Gastrocnemius medialis (tissue), 4 donors: ENCODE measurements at places on chromosomes 13 and 19. TPM values are rescaled to one million over a fixed set of nuclear protein-coding genes. Genes with fewer than 3 reads are reported as not detected.

DNA sequence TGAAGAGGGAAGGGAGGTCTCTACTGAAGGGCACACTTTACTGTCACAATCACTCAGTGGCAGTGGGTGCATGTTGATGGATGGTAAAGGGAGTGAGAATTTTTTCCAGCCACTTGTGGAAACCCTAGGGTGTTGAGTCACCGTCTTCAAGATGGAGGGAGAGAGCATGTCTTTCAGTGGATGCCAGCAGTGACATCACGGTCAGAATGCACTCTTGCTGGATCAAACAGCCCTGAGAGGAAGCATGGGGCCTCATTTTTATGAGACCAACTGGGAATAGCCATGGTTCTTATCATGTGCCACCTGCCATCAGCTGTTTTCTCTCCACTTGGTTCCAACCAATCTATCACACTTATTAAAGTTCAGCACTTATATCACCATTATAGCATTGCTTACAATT is 182.5 kb downstream of the KCNRG start:
- no peak for DNase-seq

- DNase-seq = no peak
Measured at GRCh38 chr19:1590641-1591397, 1.8 kb downstream of the MBD3 start.

DNA sequence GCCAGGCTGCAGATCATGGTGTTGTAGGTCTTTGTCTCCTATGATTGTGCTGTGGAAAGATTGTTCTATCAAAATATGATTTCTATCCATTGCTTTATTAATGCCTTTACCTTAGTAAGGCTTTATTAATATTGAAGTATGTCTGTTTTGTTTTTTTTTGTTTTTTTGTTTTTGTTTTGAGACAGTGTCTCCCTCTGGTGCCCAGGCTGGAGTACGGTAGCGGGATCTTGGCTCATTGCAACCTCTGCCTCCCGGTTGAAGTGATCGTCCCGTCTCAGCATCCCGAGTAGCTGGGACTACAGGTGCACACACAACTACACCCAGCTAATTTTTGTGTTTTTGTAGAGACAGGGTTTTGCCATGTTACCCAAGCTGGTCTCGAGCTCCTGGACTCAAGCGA is 7.7 kb downstream of the IRGC start:
- no peak for DNase-seq

DNA sequence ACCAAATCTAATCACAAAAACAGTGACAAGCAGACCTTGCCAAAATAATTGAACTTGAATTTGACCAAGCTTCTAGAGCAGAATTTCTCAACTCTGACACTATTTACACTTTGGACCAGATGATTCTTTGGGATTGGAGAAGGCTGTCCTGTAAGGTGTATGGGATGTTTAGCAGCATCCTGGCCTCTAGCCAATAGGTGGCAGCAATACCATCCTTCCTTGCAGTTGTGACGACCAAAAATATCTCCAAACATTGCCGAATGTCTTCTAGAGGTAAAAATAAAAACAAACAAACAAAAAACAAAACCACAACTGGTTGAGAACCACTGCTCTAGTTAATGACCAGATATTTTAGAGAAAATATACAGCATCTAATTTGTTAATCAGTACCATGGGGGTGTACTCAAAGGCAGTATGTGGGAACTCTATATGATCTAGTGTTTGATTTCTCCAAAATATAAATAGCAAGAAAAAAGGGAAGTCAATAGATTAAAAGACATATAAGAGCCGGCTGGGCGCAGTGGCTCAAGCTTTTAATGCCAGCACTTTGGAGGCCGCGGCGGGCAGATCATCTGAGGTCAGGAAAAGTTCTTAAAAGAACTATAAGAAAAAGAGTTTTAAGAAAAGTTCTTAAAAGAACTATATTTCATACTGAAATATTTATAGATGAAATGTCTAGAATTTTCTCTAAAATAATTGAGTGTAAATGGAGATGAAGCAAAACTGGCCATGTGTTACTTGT is 60.9 kb upstream of the ZNF527 start:
- no peak for DNase-seq

Gene CEP89
- 3.4 TPM for total RNA-seq

Gene CPAMD8
- 7.9 TPM for total RNA-seq
